ENCODE measurements at places on chromosomes 5 and 9.

- no peak for DNase-seq
Measured at GRCh38 chr5:89723907-89724306, 685.6 kb downstream of the CETN3 start.

GRCh38 chr5:2906302-2907090 is 155.0 kb upstream of the IRX2 start:
- DNase-seq = no peak

DNA sequence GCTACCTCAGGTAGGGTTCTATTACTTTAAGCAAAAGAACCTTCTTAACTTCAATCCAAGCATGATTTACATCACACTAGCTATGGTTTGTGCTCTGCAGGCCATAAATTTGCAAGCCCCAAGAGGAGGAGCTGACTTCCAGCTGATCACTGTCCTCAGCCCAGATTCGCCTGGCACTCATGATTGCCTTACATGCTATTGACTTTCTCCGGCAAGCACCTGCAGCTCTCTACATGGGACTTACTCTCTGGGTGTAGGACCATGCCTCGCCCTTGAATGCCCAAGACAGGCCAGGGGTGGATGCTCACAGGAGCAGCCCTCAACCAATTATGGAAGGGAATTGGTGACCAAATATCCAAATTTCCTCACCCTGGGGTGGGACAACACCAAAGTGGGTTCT is 99.8 kb downstream of the ESM1 start:
- DNase-seq = no peak

GRCh38 chr5:157828944-157829639 is 29.9 kb downstream of the CLINT1 start:
- DNase-seq = no peak

DNA sequence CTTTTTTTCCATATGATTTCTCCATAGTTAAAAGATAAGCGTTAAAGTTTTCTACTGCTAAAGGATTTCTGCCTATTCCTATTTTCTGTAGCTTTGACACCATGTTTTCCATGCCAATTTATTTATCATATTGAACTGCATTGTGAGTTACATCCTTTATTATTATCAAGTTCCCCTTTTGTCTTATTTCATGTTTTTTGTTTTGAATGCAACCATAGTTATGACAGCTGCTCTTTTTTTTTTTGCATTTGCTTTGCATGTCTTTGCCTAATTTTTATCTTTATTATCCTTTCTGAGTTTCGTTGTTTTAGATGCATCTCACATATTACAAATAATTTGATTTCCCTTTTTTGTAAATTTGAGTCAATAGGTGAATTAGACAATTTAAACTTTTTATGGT is 161.5 kb downstream of the DEPDC1B start:
- no peak for DNase-seq

- DNase-seq = no peak
Measured at GRCh38 chr5:67731886-67732285, 483.7 kb upstream of the PIK3R1 start.

DNA sequence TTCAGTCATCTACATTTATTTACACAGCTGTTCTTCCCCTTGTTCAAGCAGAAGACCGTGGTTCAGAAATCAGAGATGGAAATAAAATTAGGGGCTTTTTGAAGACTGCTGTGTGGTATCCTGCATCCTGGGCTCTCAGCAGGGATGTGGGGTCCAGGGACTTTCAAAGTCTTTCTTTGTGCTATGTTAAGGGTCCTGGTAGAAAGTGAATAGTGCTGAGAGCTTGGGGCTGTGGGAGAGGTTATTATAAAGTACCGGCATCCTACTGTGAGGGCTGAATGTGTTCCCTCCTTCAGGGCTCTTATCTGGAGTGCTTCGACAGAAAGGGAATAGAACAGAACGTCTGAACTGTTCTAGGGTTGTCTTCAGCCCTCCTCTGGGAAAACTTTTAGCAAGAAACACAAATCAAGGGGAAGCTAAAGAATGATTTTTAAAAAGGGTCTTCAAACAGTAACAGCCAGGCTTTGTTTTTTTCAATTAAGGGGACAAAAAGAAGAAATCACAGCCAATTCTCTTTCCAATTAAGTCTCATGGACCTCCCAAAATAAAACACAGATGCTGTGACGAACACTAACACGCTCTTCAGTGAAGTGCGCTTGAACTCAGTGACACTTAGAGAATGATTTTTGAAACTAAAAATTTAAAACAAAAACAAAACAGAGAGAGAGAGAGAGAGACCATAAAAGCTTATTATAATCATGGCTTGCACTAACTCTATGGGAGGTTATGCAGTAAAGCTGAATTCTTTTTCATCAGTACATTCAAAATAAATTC is 15.7 kb upstream of the SLC1A3 start:
- no peak for DNase-seq

DNA sequence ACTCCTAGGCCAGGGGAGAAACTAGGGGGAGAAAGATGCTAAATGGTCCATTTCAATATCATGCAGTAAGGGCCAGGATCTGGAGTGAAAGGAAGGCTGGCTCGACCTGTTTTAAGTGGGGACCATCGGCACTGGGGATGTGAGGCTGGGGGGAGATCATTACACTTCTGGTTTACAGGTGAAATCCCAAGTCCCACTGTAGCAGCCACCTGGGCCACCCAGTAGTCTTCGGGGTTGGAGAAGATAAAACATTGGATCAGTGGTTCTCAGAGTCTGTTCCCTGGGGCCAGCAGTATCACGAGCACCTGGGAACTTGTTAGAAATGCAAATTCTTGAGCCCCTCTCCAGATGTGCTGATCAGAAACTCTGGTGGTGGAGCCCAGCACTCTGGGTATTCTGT is 111.3 kb upstream of the ALDH1B1 start:
- DNase-seq = no peak

DNA sequence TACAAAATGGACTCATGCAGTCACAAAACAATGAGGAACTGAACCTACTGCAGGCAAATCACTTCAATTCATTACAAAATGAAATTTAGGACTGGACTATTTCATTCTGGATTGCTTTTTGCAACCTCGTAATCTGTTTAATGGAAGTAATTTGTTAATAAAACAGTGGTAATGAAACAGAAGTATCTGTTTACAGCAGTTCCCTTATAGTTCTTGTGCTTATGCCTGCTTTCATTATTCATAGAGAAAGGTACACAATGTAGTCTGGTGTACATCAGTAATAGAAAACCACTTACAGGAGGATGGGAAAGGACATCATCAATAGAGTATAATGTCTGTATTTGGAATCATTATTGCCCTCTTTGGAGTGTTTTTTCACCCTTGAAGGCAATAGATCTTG is 389.2 kb upstream of the NUDT12 start:
- DNase-seq = no peak

DNA sequence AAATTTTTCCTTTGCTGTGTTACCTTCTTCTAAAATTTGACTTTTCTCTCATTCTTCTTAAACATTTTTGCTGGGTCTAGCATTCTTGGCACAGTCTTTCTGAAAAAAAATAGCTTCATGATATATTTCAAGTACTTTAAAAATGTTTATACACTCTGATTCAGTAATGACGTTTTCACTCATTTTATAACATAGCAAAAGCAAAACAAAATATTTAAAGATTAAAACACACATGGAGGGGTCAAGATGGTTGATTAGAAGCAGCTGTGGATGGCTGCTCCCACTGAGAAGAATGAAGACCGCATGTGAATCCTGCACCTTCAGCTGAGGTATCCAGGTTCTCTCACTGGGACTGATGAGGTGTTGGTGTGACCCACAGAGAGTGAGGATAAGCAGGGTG is 188.2 kb downstream of the SGCD start:
- no peak for DNase-seq

DNA sequence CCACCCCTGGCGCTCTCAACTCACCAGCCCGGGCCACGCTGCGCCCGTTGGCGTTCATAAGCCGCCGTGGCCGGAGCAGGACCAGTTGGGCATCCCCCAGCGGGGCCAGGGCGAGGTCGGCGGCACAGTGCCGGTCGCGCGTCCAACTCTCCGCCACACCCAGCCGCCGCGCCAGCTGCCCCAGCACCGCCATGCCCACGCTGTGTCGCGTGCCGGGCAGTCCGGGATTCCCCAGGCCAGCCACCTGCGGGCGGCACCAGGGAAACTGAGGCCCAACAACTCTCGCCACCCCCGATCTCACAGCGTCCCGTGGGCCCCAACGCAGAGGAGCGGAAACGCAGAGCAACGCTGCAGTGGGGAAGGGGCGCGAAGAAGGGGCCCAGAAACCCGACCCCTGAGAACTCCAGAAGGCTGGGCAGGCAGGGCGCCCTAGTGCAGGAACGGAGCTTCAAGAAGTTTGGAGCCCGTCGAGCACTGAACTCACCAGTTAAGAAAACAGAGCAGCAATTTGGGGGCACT is 453 bp downstream of the PTRH1 start:
- DNase-seq = no peak

- no peak for DNase-seq
Measured at GRCh38 chr9:114804505-114804904, 1.3 kb downstream of the TNFSF15 start.

DNA sequence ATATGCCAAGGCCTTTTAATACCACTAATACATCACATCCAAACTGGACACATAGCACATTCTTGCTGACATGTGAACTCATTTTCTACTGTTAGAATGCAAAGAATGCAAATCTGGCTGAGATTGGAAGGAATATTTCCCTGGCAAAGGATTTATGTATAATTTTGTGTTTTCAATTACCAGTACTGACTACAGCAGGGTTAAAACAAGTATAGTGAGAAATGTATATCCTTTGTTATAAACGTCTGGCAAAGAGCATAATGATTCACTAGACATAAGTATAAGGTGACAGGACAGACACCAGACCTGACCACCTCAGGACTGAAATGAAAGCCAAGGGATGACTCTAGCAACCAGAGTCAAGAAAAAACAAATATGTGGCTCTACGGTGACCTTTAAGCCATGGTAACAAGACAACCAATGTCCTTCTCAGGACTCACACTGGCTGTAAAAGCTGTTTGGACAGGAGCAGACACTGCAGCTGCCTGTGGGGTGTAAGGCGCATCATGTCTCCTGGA is 95.0 kb downstream of the MRPS27 start:
- no peak for DNase-seq

DNA sequence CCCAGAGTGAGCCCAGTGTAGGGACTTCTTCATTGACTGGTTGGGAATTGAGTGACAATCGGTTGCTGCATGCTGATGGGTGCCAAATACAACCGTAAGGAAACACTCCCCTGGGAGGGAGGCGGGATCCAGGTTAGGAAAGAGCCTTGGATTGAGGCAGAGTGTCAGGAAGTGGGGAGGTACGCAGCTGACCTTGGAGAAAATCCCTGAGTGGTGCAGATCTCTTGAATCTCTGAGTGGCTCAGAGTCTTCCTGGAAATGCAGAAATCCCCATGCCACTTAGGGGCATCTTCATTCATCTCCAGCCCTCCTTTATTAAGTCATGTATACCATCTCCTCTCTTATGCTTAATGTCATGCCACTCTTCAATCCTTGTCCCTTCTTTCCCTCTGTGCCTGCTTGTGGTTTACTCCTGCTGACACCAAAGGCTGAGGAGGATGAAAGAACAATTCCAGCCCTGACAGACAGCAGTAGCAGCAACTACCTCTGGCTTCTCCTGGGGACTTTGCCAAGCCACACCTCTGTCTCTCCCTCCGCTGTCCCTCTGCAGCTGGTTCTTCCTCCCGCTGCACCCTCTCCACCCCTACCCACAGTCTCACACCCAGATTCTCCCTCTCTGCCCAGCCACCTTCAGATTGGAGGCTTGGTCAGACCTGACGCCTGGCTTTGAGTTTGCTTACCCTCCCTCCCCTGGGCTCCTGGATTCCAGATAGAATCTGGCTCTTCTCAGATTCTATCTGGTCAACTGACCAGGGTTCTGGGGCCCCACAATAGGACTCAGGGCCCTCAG is 14.1 kb upstream of the LCP2 start:
- no peak for DNase-seq

- DNase-seq = no peak
Measured at GRCh38 chr5:116520771-116521170, 53.9 kb downstream of the SEMA6A start.

DNA sequence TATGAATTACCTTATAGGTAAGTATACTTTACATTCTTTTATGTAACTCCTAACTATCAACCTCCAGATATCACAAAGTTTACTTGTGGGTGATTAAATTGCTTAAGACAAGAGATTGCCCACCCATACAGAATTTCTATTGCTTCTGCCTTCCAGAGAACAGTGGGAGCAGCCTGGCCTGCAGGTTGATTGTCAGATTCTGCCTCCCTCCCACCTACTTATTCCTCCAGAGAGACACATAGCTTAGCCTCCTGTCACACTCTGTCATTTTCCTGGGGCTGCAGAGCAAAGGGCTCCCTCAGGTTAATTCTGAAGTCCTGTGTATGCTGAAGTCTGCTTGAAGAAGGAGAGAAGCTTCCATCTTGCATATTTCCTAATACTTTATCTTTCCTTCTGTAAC is 48.5 kb upstream of the DHFR start:
- DNase-seq = no peak

DNA sequence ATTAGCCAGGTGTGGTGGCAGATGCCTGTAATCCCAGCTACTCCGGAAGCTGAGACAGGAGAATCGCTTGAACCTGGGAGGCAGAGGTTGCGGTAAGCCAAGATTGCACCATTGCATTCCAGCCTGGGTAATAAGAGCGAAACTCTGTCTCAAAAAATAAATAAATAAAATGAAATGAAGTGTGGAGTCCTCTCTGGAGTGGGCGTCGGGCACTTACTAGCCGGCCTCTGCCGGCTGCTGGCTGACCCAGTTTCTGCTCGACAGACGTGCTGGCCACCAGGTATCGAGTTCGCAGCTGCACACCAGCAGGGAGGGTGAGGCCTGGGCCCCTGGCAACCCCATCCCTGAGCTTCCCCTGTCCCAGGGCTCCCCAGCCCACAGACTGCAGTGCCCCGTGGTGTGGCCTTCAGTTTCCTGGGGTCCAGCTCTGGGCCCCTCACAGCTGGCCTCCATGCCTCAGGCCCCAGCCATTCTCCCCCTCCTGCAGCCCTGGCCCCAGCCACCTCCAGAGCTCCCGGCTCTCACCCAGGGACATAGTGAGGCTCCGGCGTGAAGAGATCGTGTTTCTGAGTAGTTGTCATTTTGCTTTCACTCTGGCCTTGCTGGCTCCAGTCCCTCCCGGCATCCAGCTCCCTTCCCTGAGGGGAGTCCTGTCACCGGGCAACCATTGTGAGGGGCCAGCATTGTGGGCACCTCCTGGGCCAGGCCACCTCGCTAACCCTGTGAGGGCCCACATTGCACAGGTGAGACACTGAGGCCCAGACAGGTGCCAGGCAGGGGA is 3.8 kb upstream of the STPG3 start:
- no peak for DNase-seq

- no peak for DNase-seq
Measured at GRCh38 chr9:112176524-112176923, 1.4 kb upstream of the SUSD1 start.

- DNase-seq = no peak
Measured at GRCh38 chr9:5621327-5621726, 7.6 kb upstream of the RIC1 start.

GRCh38 chr5:151703227-151703626 is 16.5 kb upstream of the SPARC start:
- DNase-seq = no peak
